ENCODE measurements at places on chromosomes 12 and 14.

DNA sequence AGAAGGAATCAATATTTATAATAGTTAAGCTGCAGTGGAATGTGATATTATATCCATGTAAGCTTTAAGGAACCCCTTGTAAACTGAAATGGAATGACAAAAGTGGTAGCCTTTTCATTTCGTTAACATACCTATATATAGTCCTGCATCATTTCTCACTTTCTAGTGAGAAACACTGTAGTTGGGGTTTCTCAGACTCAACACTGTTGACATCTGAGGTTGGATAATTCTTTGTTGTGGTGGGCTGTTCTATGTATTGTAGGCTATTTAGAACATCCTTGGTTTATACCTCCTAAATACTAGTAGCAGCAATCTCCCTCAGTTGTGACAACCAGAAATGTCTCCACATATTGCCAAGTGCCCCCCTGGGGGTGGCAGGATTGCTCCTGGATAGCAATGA is 79.1 kb downstream of the RAD52 start:
- DNase-seq = no peak

GRCh38 chr14:21575661-21576060 is 4.2 kb downstream of the OR10G3 start:
- no peak for DNase-seq

GRCh38 chr12:21759737-21760136 is 14.8 kb downstream of the KCNJ8 start:
- no peak for DNase-seq

DNA sequence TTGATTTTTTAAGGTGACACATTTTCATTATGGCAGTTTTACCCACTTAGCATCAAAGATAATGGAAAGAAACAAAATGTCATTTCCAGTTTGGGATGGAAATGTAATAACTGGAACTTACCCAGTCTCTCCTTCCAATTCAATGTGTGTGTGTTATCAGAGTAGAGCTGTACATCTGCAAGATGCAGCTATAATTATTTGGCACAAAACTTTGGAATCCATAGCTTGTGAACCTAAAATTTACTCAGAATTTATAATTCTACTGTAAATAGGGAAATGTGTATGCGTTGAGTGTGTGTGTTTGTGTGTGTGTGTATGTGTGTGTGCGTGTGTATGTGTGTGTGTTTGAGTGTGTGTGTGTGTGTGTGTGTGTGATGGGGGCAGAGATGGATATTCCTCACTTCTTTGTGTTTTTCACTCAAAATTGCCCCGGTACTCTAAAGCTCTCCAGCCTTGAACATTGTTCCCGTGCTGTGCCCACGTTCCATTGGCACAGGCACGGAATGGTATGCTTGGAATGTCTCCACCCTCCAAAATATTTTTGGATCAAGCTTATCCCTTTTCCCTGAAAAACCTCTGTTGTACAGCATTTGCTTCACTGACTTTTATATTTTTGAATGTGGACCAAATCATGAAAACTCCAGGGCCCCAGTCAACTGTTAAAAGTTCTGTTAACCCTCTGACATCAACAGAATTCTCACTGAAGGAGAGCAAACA is 150.2 kb upstream of the BMP4 start:
- no peak for DNase-seq

DNA sequence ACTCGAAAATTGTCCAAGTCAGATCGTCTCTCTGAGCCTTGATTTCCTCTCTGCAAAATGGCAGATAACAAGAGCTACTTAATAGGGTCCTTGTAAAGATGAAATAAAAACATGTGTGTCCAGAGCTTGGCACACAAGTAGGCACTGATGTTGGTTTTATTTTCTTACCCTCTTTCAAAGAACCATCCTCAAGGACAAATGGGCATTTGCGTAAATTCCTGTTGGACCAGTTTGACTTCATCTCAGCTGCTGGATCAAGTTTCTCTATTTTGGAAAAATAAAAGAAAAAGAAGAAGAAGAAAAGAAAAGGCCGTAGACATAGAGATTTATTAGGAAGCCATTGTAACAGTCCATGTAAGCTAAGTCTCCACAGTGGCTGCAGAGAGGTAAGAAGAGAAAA is 47.2 kb downstream of the MAP1LC3B2 start:
- DNase-seq = no peak

- no peak for DNase-seq
These were observed 37.8 kb upstream of the NAA30 start for GRCh38 chr14:57352396-57353170.

- DNase-seq = no peak
These were observed 3.2 kb upstream of the MLH3 start for GRCh38 chr14:75054421-75054820.

DNA sequence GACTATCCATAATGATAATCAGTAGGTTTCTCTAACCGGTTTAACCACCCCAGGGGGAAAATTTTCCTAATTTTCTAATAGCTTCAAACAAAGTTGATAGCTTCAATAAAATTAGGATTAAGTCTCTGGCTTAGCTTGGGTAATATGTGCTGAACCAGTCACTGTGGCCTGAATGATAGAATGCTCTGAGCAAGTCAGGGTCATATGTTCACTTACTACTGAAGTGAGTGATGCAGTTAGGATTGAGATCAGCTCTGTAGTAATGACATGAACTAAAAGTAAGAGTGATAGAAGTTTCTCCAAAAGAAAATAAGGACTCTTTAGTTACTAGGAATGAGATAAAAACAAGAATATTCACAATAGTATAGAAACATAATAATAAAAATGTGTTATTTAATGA is 32.6 kb downstream of the ETNK1 start:
- DNase-seq = no peak

GRCh38 chr12:131547555-131547954 is 163.3 kb upstream of the SFSWAP start:
- no peak for DNase-seq

DNA sequence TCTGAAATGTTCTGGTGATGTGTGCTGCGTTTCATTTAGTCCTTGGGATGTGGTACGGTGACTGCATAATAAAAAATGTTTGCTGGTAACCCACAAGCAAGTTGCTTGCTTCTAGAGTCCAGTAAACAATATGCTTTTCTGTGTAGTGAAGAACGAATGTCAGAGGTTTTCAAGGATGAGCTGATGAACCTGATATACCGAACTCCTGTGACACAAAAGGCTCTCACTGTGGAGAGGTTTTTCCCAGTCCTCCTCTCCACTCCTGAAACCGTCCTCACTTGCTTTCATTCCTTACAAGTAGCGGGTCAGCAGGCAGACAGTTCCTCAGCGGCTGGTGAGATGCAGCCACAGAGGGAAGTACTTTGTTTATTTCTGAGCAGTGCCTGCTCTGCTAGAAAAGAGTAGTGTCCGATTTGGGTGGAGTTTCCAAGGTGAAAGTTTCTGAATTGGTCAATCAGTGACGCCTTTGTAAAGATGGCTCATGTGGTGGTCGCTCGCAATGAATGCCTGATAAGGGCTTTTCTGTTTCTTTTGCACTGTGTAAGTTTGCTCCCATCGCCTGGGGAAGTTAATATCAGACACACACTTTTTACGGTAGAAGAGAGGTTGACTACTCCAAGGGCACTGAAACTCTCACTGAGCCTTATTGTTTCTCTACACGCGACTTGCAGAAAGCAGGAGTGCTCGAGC is 3.0 kb downstream of the ETV6 start:
- no peak for DNase-seq

GRCh38 chr12:85280165-85280983 is at the start of gene ALX1:
Gene ALX1 (plus strand): TSS chr12:85280220. CDS start chr12:85280262, 42 bp downstream.
- DNase-seq = no peak

DNA sequence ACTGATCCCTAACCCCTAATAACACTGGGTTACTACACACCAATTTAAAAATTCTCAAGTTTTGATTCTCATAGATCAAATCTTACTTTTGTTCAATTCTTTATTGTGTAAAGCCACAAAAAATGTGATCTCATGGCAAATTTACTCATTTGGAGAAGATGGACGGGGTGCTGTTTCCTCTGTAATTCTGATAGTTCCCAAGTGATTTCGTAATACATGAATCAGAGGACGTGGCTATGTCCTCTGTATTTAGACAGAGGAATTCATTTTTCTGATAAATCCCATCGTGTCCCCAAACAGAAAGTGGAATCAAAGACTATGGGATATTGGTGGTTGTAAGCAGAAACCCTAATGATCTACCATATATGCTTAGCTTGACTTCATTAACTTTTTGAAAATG is 76.6 kb upstream of the GNG2 start:
- peak; percentile 29 for DNase-seq

DNA sequence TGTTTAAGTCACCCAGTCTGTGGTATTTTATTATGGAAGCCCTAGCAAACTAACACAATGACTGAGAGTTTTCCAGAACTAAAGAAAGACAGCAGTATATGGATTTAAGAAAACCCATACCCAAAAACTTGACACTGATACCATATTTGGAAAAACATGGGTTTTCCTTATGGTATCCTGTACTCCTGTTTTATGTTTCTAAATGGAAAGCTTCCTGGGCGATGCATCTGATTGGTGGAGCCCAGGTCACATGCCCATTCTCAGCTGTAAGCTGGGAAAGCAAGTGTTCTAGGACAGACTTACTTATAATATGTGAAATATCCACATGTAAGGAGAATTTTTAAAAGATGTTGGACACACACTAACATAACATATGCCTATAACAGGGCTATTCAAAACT is 4.5 kb upstream of the RNASE4 start:
- DNase-seq = peak; percentile 61

DNA sequence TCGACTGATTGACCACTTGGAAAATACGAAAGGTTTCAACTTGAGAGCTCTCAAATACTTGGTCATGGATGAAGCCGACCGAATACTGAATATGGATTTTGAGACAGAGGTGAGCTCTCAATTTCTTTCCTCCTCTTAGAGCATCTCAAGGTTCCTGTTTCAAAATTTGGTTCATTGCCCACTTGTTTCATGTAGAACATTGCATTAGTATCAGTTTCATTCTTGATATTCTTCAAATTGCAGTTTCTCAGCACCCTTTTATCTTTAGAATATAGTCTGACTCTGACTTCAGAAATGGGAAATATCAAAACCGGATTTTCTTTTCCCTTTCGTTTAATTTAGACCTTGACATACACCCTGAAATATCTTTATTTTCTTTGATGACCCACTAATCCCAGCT is 8.8 kb downstream of the DDX47 start:
- no peak for DNase-seq

DNA sequence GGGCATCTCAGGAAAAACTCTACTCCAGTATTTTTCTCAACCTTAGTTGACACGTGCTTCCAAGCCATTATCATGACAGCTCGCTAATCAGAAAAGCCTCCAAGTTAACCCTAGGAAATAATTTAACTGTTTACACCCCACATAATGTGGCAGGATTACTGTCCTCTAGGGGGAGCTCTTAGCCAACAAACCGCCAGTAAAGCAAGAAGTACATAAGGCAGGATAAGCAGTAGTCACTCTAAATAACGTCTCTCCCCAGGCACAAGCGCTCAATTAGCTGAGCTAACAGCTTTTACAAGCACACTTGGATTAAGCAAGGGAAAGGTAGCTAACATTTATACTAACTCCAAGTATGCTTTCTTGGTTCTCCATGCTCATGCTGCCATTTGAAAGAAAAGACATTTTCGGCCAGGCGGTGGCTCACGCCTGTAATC is 22.8 kb downstream of the APOBEC1 start:
- DNase-seq = peak; percentile 53

- no peak for DNase-seq
These were observed 18.1 kb downstream of the RAB21 start for GRCh38 chr12:71772735-71773134.

DNA sequence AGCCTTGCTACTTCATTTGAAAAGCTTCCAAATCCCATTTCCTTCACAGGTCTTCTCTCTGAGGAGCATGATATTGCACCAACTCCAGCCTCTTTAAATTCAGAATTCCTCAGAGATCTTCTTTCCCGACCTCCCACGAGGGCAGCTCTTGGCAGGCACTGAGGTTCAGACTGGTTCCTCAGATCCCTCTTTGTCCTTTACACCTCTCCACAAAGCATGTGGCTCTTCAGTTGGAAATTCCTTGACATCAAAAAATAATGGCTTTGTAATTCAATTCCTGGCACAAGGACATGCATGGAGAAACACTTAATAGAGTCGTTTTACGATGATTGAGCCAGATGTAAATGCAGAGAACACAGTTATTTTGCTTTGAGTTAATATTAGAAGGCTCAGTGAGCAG is 63.2 kb upstream of the TMX1 start:
- DNase-seq = no peak

GRCh38 chr12:25151476-25151875 is 43.5 kb downstream of the DNAI7 start:
- DNase-seq = peak; percentile 87

DNA sequence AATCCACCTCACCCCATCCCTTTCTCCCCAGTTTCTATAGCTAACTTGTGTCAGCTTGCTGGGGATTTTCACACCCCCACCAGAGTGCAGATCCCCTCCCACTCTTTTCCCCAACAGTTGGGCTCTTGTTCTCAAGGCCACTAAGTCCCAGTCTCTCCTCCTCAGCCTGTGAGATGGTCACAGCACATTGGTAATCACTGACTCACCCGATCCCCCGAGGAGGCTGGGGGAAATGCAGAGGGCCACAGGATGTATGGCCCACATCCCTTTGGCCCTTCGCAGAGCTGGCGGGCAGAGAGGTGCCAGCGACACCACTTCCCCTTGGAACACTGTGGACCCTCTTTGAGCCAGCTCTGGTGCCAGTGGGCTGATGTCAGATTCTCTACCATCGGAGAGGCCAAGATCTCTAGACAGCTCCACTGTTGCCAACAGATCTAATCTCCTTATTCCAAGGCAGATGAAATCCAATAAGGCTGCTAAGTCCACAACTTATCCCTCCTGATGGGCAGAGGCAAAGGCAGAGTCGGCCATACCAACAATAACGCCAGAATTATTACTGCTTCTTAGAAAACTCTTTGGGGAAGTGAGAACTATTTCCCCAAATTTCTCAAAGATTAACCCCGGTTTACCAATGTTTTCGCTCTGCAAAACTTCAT is 1.6 kb downstream of the FMNL3 start:
- peak; percentile 90 for DNase-seq

DNA sequence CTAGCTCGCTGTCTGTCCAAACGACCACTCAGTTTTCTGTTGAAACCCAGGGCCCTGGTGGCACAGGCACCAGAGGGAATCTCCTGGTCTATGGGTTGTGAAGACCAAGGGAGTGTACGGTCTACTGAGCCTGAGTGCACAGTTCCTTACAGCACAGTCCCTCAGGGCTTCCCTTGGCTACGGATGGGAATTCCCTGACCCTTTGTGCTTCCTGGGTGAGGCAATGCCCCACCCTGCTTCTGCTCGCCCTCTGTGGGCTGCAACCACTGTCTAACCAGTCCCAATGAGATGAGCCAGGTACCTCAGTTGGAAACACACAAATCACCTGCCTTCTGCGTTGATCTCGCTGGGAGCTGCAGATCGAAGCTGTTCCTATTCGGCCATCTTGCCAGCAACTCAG is 22.6 kb downstream of the GPHN start:
- no peak for DNase-seq

DNA sequence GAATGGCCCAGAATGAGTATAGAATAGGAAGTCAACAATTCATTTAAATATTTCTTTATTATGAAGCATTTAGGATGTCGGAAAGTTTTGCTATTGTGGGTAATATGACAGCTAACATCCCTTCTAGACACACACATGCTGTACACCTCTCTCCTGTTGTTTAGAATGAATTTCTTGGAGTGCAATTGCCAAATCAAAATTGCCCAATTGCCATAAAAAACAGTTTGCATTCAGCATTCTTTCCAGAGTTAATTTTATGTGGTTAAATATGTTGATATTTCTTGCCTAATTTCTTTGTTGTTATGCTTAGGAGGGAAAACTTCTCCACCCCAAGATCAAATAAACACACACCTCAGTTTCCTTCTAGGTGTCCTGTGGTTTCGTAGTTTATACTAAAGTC is 16.9 kb upstream of the SMCO2 start:
- DNase-seq = no peak
